ENCODE measurements at places on chromosomes 5 and 9.

DNA sequence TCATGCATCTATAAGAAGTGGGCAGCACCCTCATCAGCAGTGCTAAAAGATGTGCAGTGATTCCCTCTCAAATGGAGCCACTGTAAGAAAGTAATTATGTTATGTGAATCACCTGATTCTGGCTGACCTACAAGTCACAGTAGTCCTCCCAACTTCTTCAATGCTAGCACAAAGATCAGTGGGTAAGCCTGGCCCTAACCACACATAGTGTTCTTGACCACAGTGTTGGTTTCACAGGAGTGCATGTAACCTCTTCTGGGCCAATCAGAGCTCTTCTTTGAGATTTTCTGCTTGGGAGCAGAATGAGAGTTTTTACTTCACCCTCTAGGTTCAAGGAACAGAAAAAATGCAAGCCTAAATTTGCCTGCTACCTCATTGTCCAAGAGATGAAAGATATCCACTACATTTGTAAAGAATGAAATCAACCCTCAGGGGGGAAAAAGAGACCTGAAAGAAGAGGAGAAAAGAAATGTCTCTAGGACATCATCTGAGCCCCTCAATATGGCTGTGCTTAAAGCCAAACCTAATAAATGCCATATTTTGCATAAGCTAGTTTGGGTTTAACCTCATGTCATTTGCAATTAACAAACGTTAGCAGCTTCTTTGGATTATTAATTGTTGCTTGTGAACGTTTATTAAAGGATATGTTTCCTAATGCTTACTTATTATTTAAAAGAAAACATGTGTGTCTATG is 65.3 kb upstream of the ADRB2 start:
- no peak for DNase-seq

GRCh38 chr9:131490514-131490913 is 12.2 kb upstream of the POMT1 start:
- DNase-seq = no peak

- DNase-seq = no peak
These were observed 87.9 kb upstream of the FSD1L start for GRCh38 chr9:105359892-105360291.

GRCh38 chr9:99445371-99445891 is 223.3 kb downstream of the SEC61B start:
- DNase-seq = no peak

- no peak for DNase-seq
These were observed 2141.6 kb upstream of the C9orf72 start for GRCh38 chr9:29714860-29715259.

- DNase-seq = no peak
These were observed 384.8 kb upstream of the PCSK5 start for GRCh38 chr9:75505654-75506053.

All from GM13976 (cell line).